T-helper 1 cell (primary cell): ENCODE measurements at places on chromosomes 5 and 9.
A peak's percentile ranks its signal among the peaks of the same experiment; 100 is the strongest.

- no peak for DNase-seq
These were observed 7.7 kb downstream of the CDKN2AIPNL start for GRCh38 chr5:134403951-134404350.

DNA sequence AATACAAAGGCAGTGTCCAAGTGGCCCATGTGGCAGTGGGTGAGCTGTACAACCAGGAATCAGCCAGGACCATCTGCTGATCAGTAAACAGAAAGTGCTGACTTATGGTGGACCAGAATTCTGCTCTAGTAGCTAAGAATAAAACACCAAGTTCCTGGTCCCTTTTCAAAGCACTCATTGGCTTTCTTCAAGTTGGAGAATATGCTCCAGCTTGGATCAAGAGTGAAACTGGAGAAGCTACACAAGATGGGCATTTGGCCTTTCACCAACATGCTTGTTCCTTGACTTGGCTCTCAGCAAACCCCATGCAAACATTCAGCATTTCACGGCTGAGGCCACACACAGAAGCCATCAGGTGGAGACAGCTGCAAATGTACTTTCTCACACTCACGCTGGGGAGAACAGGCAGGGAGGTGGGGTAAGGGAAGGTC lies 32.1 kb downstream of the MARCHF3 start:
- DNase-seq: no peak

DNA sequence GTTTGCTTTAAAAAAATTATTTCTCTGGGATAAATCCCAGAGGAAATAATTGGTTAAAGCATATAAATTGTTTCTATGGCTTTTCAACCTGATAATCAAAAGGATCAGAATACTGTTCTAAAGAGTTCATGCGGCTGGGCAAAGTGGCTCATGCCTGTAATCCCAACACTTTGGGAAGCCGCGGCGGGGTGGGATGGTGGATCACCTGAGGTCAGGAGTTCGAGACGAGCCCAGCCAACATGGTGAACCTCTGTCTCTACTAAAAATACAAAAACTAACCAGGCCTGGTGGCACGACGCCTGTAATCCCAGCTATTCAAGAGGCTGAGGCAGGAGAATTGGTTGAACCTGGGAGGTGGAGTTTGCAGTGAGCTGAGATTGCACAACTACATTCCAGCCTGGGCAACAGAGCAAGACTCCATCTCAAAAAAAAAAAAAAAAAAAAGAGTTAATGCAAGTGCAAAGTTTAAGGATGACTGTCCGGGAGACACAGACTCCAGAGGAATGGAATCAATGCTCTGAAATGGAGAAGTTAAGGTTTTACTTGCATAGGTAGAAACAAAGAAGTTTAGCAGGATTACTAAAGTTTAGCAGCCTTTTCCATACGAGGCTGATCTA lies 16.6 kb upstream of the GRHPR start:
- DNase-seq: no peak

DNA sequence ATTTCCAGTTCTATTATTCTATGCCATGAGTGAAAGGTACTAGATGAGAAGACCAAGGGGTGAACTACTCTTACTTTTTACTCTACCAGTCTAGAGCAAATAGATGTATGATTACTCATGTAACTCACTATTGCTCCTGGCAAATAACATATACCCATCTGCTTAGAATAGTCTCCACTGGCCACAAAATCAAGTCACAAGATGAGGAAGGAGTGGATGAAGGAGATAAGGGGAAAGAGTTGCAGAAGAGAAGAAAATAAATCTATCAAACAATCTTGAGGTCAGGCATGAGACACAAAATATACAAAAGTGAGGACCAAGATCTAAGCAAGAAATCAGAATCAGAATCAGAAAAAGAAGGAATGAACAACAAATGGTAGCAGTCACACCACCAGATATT lies 13.7 kb upstream of the NR4A3 start:
- no peak for DNase-seq

GRCh38 chr9:96360976-96361375 lies 22.5 kb downstream of the SLC35D2 start:
- no peak for DNase-seq

DNA sequence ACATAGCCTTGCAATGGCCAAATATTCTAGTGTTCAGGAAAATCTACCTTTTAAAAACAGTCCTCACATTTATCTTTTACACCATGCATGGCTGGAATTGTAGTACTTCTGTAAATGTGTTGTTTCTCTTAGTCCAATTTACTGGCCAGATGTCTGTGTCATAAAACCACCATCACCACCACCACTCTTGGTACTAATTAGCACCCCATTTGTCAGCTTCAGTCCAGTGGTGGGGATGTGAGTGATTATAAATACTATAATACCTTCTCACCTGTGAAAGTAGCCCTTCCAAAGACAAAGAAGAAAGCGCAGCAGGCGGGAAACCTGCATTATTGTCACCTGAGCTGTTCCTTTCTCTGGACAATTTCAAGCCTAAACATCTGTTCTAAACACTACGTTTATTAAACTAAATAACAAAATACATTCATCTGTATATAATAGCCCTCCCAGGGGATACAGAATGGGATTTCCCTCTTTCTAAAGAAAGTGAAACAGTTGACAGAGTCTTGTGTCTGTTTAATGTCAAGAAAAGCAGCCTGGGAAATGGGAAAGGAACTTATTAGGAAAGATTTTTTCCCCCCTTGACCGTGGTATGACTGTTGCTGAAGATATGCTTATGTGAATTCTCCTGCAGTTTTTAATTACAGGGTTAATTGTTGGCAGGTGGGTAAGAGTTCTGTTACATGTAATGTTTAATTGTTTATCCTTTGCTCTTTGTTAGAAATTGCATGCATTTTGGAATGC lies 144.5 kb upstream of the NUDT12 start:
- no peak for DNase-seq

GRCh38 chr5:102765350-102765749 lies 10.2 kb downstream of the PAM start:
- no peak for DNase-seq

DNA sequence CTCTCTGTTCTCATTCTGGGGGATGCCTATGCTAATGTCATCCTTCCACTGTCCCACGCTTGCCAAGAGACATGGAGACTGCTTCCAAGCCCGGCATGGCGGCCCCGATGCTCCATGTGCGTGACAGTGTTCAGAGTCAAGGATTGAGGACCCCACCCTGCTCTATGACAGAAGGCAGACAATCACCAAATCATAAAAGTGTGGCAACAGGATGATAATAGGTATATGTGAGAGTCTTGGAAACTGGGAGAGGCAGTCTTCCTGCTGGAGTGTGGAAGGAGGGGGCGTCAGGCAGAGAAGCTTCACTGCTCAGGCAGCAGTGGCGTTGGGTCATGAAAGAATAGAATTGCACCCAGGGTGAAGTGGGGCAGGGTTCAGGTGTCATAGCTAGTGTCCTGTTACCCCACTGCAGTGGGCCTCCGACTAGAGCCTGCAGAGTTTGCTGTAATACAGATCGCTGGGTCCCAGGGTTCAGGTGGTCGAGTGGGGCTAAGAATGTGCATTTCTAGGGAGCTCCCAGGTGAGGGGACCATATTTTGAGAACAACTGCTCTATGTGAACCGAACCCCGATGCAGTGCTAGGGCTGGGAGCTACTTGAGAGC lies 12.5 kb upstream of the GADD45G start:
- DNase-seq: no peak

DNA sequence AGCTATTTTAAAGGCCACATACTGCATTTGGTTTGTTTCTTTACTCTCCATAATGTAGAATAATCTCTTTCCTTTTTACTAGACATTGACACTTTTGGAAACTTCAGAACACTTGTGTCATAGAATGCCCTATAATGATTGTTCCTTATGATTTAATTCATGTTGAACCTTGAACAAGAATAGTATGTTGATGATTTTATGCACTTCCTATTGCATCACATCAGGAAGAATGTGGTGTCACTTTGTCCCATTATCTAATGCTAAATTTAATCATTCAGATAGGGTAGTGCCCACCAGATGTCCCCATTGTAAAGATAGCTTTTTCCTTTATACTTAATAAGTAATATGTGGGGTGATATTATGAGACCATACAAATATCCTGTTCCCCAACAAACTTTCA lies 19.4 kb upstream of the DEPDC1B start:
- DNase-seq: no peak

- DNase-seq: no peak
These were observed 123.5 kb downstream of the DEPDC1B start for GRCh38 chr5:60576425-60576824.

GRCh38 chr9:14782286-14783051 lies 59.9 kb upstream of the CER1 start:
- no peak for DNase-seq

DNA sequence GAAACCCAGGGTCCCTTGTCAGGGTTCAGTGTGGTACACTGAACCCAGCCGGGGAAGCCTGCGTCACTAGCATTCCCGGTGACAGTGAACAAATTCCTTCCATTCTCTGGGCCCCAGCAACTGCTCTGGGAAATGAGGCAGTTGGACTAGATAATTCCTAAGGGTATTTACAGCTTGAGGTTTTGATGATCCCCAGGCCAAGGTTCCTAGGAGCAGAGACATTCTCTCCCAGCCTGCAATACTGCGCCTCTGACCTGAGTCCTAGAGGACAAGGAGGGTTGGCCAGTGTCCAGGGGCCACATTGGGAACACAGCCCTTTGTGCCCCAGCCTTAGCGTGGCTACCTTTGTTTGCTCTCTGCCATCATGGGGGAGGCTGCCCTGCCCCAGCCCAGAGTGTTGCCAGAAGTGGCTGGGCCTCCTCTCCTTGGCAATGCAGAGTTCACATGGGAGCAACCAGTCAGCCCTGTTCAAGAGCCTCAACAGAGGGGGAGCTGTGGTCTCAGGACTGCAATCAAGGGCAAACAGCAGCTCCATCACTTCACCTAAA lies 178.2 kb downstream of the SEC61B start:
- no peak for DNase-seq

- no peak for DNase-seq
These were observed 227.8 kb upstream of the DMAC1 start for GRCh38 chr9:8027351-8027750.

DNA sequence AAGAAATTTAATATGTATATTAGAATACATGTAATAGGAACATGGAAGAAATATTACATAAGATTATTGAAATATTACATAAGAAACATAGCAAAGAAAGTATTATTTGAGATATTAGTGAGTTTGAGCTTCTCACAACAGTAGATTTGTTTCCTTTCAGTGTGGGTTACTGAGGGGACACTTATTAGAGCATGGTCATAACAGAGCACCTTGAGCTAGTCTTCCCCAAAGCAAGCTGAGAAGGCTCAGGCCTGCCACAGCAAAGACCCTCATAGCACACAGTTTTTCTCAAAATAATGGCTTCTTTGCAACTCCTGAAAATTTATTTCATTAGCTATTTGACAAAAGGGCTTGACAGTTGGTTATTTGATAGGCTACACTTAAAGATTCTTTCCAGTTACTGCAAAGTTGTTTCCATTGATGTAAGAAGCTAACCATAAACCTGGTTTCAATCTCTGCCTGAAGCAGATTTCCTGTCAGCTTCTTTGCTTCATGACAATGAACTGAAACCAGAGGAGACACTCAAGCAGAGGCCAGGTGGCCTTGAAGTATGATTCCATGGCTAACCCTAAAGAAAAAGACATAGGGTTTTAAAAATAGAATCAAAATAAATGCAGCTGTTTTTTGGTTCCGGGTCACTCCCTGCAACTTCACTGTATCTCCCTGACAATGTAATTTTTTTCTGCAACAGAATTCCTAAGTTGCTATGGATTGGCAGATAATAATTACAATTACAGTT lies 68.6 kb downstream of the ERMP1 start:
- DNase-seq: no peak

DNA sequence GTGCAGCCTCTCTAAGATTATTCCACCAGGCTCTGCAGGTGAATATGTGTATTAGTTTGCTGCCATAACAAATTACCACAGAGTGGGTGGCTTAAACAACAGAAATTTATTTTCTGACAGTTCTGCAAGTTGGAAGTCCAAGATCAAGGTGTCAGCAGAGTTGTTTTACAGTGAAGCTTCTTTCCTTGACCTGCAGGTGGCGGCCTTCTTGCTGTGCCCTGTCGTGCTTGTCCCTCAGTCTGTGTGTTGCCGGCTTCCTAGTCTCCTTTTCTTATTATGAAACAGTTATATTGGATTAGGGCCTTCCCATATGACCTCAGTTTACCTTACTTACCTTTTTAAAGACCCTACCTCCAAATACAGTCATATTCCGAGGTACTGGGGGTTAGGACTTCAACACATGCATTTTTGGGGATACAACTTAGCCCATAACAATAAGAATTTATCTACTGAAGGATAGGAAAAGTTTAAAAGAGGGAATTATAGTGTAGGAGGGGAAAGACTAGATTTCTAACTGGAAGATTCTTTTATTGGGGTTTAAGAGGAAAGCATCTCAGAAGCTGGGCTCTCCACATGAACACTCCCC lies 97.4 kb downstream of the OSTF1 start:
- peak; percentile 21 for DNase-seq

- no peak for DNase-seq
These were observed 1.0 kb downstream of the IL7R start for GRCh38 chr5:35857606-35858205.

- DNase-seq: no peak
These were observed 1136.9 kb downstream of the TAF11L14 start for GRCh38 chr5:18771097-18771610.

- no peak for DNase-seq
These were observed 184.1 kb downstream of the MARCHF11 start for GRCh38 chr5:15995341-15996052.

DNA sequence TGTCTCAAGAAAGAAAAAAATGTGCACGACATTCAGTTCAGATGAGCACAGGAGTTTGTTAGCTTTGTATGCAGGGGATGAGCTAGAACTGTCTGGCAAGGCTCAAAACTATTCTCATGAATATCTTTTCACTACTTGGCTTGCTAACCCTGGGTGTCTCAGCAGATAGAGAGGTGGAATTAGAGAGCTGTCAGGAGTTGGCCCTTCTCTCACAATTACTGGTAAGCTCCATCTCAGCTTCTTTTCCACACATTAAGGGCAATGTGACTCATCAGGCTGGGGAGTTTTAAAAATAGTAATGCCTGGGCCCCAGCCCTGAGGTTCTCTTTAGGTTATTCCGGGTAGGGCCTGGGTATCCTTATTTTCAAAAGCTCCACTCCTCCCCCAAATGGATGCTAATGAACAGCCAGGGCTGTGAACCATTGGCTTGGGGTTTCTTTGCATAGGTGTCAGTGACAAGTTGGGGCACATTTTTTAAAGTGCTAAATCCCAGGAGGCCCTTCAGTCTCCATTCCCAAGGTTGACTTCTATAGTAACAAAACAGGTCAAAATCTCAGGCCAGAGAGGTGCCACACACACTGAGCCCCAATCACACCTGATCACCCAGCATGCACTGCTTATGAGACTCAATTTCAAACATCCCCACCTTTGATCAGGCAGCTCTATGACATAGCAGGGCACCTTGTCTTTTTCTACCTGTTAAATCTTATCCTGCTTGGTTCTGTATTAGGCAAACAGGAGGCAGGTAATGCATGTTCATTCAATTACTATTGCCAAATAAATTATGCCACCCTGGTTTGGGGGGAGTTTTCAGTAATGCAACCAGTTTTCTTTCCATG lies 239.7 kb upstream of the DAP start:
- DNase-seq: no peak
